NK-92 treated with Interleukin-12 subunit alpha and Interleukin-12 subunit beta, amount 100 ng/mL, for 24 hours (cell line): ENCODE measurements at places on chromosomes 5 and 9.

- no peak for DNase-seq
These were observed 77.4 kb downstream of the NR2F1-AS1 start for GRCh38 chr5:93503598-93504067.

DNA sequence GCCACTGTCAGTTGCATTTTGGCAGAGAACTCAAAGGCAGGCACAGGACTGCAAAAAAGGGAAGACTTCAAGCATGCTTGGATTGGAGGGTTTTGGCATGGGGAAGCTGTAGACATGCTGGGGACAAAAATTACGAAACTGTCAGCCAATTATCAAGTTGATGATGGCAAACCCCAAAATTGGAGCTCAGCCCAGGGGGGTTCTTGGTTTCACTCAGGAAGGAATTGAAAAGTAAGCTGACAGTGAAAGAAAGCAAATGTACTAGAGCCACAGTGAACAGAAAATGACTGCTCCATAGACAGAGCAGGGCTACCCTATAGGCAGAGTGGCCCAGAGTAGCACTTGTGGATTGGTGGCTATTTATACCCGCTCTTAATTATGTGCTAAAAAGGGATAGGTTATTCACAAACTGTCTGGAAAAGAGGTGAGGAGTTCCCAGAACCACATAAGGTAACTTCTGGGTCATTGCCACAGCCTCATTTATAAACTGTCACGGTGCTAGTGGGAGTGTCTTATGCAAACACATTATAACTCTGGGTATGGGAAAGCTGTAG is 14.6 kb upstream of the CFAP95 start:
- no peak for DNase-seq

DNA sequence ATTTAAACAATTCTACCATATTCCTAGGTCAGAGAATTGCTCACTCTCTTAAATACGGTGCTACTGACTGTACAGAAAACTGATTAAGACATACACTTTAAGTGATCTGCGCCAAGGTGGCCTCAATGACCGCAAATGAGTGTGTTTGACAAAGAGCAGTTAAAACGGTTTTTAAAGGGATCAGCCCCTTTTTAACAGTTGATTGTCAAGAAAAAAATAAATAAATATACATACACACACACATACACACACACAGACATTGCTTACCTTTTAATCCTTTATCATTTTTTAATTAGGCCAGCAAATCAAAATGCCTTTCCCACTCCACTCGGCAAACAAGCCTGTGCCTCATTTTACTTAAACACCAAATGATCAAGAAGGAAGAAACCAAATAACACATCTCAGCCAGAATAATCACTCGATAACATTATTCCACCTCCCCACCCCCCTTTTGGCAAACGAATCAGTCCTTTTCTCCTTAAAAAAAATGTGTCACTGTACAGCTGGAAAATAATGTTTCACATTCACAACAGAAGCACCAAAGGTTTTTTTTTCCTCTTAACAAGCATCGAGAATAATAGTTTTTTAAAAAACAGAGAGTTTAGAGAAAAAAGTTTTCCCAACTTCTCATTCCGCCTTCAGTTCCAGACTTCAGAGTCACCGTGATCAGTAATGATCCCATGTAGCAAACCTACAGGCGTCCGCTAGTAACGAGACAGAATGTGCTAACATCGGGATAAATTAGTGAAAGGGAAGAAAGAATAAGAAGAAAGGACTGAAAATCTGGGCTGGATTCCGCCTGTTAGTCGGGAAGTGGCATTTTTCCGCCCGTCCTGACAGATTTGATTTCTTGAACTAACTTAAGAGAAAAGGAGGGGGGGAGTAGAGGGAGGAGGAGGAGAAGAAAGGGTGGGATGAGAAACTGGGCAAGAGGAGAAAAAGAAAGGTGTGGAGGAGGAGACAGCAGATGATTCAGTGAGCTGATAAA is at the start of gene ZNF608:
TSS of gene ZNF608 (minus strand) at position 712 of the 988 bp plus-strand sequence. CDS start 1,650 bp downstream, outside the sequence.
- no peak for DNase-seq

DNA sequence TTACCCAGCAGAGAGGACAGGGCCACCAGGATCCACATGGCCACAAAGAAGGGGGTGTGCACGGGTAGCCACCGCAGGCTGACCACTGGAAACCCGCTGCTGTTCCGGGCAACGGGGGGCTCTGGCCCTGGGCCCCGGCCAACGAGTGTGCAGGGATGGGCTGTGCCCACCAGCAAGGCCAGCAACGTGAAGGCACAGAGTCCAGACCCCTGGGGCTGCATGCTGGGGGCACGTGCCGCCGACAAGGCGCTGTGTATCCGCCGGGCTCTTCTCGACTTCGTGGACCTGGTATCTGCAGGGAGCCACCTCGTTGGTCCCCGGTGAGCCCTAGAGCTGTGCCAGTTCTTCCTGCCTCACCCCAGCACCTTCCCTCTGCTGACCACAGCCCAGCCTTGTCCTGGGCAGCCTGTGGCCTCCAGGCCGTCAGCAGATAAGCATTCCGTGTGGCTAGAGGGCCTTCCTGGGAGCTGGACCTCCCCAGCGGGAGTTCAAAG is 42.2 kb upstream of the CEP72 start:
- no peak for DNase-seq

GRCh38 chr9:89791754-89792153 is 186.9 kb downstream of the GADD45G start:
- DNase-seq = no peak
